Germinal center (tissue), 1 donor: ENCODE measurements at places on chromosomes 2 and 18.

- DNase-seq, result no peak
Measured at GRCh38 chr2:133273031-133273430, 295.2 kb downstream of the NCKAP5 start.

DNA sequence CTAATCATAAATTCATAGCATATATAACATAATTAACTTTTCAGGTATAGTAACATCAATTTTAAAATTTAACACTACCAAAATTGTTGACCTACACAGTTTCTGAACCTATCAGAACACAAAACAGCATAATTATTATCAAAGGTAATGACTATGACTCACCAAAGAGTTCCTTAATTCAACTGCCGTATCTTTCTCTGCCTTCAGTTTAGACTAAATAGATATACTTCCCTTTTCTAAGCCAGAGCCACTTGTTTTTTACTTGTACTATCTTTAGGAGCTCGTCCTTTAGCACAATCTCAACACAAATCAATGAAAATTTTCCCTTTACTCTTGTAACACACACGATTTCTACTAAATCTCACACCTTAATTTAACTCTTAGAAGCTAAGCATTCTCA is 54.4 kb downstream of the CCDC88A start:
- DNase-seq, result peak; percentile 21

- DNase-seq, result no peak
Measured at GRCh38 chr18:63293935-63294334, 25.6 kb downstream of the BCL2 start.

GRCh38 chr2:13067508-13067907 is 350.8 kb downstream of the TRIB2 start:
- DNase-seq, result no peak

GRCh38 chr2:205748639-205749038 is 66.3 kb downstream of the NRP2 start:
- DNase-seq, result no peak
